ENCODE measurements at places on chromosomes 2 and 18.

DNA sequence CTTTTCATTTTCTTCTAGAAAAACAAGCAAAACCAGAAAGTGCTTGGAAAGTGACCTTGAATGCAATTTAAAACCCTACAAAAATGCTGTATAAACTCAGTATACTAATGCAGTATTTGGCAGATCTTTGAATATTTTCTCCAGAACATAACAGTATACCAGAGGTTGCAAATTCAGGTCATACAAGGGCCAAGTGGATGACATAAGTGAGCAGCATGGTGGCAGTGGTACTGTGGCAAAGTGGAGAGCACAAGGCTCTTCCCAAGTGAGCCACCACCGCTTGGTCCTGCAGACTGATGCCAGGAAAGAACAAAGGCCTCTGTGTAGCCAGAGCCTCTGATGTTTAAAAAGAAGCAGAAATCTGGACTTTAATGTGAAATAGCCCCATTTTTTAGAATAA lies 33.1 kb downstream of the METTL4 start:
- no peak for DNase-seq

GRCh38 chr18:58522132-58522531 lies 106.8 kb downstream of the ALPK2 start:
- DNase-seq: no peak

DNA sequence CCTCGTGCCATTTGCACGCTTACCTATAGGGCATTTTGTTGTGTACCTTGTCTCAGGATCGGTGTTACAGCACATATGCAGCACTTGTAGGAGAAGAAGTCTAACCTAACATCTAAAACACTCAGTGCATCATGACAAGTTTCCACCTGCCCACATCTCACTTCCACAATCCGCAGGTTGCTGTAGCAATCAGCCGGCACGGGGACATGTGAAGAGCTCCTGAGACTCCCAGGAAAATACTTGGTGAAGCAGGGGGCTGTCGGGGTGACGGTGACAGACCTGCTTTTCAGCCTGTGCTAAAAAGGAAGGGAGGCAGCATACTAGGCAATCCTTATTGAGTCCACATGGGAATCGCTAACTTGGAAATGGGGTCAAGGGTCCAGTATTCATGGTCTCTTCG lies 172.2 kb downstream of the MYT1L start:
- no peak for DNase-seq

- no peak for DNase-seq
These were observed 630.6 kb upstream of the ZNF804A start for GRCh38 chr2:183967756-183968155.

GRCh38 chr2:124272261-124272841 lies 247.3 kb downstream of the CNTNAP5 start:
- no peak for DNase-seq

GRCh38 chr2:64405581-64406406 lies 48.2 kb upstream of the LGALSL start:
- no peak for DNase-seq

DNA sequence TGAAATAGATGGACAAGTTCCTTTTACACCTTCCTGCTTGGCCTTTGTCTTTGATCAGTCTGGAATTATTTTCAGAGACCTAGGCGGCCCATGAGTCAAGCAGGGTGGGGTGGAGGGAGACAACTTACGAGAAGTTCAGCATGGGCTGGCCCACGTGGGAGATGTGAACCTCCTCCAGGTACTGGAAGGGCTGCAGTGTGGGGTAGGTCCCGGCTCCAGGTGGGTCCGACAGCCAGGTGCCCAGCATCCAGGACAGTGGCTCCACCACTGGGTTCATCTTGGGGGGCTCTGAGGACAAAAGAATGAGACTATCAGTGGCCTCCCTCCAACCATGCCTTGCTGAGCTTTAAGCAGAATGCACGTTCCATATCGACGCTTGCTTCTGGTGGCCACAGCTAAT lies 30.8 kb downstream of the THAP4 start:
- DNase-seq: no peak

- no peak for DNase-seq
These were observed 9.7 kb downstream of the PROKR1 start for GRCh38 chr2:68653034-68653433.

GRCh38 chr2:4551691-4552474 lies 848.5 kb downstream of the DCDC2C start:
- DNase-seq: no peak

GRCh38 chr2:191863988-191864387 lies 17.1 kb upstream of the CAVIN2 start:
- DNase-seq: no peak

DNA sequence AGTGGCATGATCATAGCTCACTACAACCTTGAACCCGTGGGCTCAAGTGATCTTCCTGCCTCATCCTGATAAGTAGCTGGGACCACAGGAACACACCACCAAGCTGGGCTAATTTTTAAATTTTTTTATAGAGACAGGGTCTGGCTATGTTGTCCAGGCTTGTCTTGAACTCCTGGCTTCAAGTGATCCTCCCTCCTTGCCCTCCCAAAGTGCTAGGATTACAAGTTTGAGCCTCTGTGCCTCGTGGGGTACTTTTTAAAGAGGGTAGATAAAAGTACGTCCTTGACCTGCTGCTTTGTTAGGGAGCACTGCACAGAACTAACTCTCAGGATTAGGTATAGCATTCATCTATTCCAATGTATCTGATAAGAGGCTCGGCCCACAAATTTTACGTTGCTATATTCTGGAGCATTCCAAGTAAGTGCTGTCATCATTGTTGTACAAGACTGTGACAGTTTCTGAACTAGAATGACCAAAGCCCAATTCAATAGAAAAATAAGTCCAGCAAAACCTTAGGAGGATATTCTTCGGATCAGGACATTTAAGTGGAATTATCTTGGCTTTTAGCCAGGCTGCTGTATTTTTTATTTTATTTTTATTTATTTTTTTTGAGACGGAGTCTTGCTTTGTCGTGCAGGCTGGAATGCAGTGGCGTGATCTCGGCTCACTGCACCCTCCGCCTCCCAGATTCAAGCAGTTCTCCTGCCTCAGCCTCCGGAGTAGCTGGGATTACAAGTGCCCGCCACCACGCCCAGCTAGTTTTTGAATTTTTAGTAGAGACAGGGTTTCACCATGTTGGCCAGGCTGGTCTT lies 4.1 kb downstream of the MTCL1 start:
- no peak for DNase-seq

DNA sequence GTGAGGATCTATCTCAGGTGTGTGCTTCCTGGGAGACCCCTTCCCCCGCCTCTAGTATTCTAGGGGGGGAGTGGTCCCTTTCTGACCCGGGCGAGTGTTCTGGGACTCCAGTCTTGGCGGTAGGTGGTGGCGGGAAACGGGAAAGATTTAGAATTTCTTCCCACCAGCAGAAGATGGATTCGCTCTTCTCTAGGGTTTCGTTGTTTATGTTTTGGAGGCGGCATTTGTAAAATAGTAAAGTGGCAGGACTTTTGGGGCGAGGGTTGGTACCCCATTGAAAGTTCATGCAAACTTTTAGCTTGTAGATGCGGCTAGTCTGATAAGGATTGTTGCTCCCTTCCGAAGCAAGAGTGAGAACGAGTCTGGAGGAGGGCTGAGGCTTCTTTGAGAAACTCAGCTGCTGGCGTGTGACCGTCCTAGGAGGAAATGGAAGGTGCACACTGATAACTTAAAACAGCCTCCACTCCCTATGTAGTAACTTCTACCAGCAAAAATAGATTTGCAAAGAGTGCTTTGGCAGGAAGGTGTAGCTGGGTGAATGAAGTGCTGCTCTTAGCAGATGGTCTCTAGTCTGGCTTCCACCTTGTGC lies 412 bp downstream of the GPD2 start:
- DNase-seq: no peak

DNA sequence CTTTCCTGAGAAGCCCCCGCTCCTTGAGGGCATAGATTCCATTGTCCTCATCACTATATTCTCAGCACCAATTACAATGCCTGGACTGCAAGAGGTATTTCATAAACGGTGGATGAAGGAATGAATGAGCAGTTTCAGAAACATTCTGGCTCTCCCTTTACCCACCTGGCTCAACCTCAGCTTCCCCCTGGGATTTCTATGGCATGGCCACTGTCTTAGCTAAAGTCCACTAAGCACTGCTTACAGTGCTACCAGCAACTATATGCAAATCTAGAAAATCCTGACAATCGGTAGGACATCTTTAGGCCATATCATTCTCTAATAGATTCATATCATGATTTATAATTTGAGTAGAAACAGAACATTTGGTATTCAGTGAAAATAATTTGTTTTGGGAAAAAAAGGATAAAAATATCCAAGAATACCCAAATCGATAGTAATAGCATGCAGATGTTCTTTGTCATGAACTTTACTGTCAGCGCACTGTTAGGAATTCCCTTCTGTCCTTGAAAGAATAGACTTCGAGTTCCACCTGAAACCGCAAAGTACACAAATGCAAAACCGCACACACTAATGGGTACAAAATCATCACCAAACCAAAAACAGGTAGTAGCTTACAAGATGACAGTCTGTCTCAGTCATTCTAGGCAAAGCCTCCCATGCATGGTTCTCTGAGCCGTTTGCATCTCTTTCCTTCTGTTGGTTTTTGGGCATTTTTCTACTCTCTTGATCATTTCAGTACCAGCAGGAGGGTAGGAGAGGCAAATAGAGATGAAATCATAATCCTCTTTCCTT lies 303.6 kb upstream of the ID2 start:
- no peak for DNase-seq
